ENCODE measurements at places on chromosomes 12 and 14.

DNA sequence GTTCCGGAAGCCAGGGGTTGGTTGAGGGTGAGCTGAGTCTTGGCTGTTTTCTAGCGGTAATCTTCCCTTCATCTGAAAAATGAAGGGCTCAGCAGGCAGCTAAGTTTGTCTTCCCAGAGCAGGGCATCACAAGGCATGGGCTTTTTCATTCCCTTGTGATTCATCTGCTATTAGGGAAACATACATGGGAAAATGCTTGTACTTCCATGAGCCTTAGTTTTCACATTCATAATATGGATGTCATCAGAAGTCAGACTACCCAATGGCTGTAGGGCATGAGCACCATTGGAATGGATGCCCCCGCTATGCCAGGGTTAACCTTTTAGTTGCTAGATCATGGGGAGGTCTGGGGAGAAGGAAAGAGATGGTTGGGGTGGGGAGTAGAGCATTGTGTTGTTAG, 18.7 kb downstream of the HELB start:
- no peak for DNase-seq

DNA sequence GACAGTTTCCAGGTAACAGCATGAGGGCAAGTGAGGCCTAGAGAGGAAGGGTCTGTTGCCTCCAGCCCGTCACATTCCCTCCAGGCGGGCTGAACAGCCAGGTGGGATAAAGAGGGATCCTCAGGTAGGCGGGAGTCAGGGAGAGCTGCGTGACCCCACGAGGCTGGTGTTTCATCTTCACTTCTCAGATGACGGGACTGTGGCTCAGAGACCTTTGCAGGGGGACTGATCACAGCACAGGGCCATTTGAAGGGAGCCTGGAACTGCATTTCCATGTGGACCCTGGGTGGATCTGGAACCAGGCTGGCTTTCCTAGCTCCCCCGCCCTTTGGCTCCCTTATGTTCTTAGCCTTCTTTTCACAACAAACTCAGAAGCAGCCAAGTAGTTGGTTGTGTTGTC, 37.4 kb downstream of the SH2B3 start:
- no peak for DNase-seq

GRCh38 chr14:72499746-72500145, 394.2 kb downstream of the DPF3 start:
- no peak for DNase-seq

DNA sequence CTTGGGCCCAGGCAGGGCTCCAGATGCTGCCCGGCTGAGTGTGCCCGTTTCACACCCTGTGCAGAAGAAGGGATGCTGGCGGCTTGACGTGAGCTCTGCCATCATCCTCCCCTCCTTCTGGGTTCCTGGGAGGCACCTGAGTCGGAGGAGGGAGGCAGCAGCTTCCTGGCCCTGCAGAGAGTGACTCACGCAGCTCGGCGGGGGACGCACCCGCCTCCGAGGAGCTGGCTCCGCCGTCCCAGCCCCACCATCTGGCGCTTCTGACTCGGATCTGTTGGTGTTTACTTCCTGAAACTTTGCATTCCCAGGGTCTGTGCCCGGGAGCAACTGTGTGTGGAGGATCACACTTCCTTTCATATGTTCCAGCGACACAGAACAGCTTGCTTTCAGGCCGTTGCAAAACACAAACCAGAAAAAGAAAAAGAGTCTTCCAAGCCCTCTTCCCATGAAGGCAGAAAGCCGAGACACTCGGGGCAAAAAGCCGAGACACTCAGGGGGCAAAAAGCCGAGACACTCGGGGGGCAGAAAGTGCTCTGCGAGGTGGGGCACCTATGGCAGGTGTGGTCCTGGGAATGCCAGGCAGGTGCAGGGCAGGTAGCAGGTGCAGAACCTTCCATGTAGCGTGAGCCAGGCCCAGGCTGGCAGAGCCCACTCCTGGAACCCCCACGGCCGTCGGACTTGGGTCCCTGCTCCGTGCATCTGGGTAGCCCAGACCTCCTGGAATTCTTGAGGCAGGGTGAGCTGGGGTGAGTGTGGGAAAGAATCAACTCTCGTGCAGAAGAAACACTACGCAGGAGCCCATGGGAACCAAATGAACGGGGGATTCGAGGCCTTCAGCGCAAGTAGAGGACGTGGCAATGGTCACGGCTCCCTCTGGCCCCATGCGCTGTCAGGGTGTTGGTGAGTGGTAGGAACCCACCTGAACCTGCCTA, 27.6 kb upstream of the GALNT9 start:
- no peak for DNase-seq

DNA sequence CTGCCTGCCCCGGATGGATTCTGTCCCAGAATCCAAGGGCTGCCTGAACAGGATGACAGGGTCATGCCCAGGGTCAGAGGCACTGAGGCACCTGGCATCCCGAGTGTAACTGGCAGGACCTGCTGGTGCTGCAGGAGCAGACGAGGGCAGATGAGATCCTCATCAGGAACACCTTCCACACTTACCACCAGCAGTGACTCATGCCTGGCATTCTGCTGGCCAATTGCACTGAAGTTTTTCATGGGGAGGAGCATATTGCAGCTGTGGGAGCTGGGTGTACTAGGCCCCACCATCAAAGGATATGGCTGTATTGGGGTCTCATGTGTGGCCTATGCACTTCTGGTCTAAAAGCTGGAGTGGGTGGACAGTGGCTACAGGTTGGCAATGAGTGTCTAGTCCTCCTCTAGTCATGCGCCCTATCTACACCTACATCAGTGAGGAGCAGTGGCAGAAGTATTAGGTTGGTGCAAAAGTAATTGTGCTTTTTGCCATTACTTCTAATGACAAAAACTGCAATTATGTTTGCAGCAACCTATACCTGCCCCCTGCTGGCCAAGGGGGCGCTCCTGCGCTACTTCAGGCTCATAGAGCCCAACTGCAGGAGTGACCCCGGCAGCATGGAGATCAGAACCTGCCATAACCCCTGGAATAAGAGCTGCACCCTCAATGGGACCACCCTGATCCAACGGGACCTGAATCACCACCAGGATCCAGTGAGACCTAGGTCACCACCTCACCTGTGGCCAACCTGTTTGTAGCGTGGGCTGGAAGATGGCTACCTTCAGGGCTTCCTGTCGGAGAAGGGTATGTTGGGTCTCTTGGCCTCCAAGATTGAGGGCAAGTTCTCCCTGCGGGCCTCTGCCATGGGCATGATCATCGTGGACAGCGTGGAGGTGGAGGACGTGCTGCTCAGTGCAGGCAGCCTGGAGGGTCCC, 8.0 kb upstream of the C12orf42 start:
- no peak for DNase-seq

- no peak for DNase-seq
Measured at GRCh38 chr12:40137252-40137651, 31.4 kb upstream of the SLC2A13 start.
